ENCODE measurements at places on chromosomes 3 and 15.

DNA sequence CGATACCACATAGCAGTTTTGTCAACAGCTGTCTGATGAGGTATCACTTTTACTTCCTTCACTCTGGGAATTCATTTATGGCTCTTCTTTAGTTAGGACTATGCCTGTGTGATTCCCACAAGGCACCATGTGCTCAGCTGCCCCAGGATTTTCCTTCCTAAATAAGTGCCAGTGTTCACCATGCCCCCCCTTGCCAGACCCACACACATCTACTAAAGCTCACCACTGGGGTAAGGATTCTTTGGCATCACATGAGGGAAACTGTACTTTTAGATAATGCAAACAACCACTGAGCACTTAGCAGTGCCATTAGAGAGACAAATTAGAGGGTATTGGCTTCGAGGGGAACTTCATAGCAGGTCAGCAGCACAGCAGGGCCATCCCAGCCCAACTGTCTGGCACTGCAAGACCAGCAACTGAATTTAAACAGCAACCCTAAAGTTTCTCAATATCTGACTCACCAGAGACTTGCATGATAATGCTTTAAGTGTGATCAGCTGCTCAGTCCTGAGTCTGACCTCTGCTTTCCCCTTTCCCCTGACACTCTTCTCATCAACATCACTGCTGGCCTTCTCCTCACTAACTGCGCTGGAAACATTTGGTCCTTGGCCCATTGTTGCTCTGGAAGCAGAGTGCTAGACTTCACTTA, 114.3 kb downstream of the STAC start:
- no peak for DNase-seq

DNA sequence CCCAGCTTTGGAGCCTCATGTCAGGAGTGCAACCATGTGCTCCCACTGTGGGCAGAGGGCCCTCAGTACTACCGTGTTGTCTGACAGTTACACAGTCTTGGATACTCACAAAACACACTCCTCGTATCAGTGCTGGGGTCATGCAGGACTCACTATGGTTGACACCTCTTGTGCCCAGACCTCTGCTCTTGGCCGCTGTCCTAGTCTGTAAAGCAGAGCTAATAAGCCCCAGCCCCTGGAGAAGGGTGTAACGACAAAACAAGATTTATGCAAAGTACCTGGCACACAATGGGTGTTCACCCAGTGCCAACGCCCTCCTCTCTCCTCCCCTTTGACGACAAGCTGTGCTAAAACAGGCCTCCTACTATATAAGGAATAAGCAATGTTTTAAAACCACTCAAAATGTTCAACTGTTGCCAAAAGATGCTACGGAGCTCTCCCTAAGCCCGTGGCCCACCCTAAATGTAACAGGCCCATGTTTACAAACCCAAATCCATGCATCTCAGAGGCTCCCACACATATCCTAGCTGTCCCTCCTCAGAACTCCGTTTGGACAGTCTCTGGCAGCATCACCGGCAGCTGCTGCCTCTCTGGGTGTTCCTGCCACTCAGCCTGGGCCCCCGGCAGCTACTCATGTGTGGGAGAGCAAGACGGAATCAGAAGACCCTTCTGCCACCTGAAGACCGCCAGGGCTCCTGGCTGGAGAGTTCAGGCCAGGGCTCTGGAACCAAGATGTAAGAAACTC, 65.8 kb downstream of the MRPL46 start:
- DNase-seq: no peak

DNA sequence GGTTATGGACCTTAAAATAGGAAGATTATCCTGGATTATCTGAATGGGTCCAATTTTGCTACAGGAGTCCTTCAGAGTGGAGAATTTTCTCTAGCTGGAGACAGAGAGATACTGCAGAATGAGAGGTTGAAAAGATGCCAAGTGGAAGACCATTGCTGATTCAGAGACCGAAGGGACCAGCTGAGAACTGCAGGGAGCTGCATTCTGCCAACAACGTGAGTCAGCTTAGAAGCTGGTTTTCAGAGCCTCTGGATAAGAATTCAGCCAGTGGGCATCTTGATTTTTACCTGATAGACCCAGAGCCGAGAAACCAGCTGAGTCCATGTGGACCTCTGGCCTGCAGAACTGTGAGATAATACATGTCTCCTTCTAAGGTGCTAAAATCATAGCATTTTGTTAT, 234.0 kb downstream of the NR2F2 start:
- no peak for DNase-seq

- DNase-seq: no peak
These were observed 217.7 kb downstream of the ARPP21 start for GRCh38 chr3:35857004-35857403.

- no peak for DNase-seq
These were observed 40.2 kb upstream of the PYGO1 start for GRCh38 chr15:55628369-55628730.

- DNase-seq: no peak
These were observed 116.3 kb downstream of the AKAP13 start for GRCh38 chr15:85496551-85497171.

DNA sequence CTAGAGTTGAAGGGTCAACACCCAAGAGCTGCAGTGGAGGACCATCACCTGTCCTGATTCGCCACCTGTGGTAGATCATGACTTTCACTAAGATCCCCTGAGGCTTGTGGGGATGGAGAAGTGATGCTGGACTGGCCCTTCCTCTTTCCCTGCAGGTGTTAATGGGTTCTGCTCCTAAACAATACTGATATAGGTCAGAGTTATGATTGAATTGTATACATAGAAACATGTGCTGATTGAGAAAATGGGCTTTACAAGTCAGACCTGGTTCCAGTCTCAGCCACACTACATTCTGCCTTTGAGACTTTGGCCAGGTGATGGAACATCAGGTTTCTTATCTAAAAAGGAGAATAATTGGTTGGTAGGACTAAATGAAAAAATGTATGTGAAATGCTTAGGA, 418.9 kb upstream of the TPRG1 start:
- DNase-seq: no peak

- DNase-seq: no peak
These were observed 68.0 kb upstream of the NAALADL2 start for GRCh38 chr3:174791161-174791560.
